Fibroblast of the aortic adventitia (primary cell): ENCODE measurements at places on chromosomes 3 and 15. TPM values are rescaled to one million over a fixed set of nuclear protein-coding genes. Genes with fewer than 3 reads are reported as not detected.

The FAM107A gene
- total RNA-seq, result 0.54 TPM in 1 of 2 replicates, not detected in the other

The TIGIT gene
- total RNA-seq, result 0.18 and 0.33 TPM in 2 replicates

The CTXN2 gene
- not detected in 2 replicates for total RNA-seq

The ACTC1 gene
- not detected in 2 replicates for total RNA-seq

The APBA2 gene
- 1.8 and 4.3 TPM in 2 replicates for total RNA-seq

The CKMT1A gene
- total RNA-seq, result not detected in 2 replicates

The SPTSSB gene
- 0.45 TPM in 1 of 2 replicates, not detected in the other for total RNA-seq

The UBE2E1 gene
- 34.6 and 108 TPM in 2 replicates for total RNA-seq

The FSIP1 gene
- total RNA-seq, result 1.4 and 4.2 TPM in 2 replicates

The C3orf20 gene
- not detected in 2 replicates for total RNA-seq

The ARPP21 gene
- 0.90 TPM in 1 of 2 replicates, not detected in the other for total RNA-seq

The ECE2 gene
- not detected in 2 replicates for total RNA-seq

The ERICH6 gene
- 0.18 and 0.41 TPM in 2 replicates for total RNA-seq

The NDN gene
- 28.4 and 89.0 TPM in 2 replicates for total RNA-seq

The ZNF148 gene
- total RNA-seq, result 40.1 and 62.9 TPM in 2 replicates

The ADGRG7 gene
- not detected in 2 replicates for total RNA-seq

The LRTM1 gene
- total RNA-seq, result not detected in 2 replicates

The P2RY14 gene
- 0.41 TPM in 1 of 2 replicates, not detected in the other for total RNA-seq

The CDHR4 gene
- total RNA-seq, result 0.09 TPM in 1 of 2 replicates, not detected in the other

The ZPLD1 gene
- 0.33 and 0.45 TPM in 2 replicates for total RNA-seq

The LYSMD4 gene
- total RNA-seq, result 2.6 and 9.0 TPM in 2 replicates

The SLCO3A1 gene
- total RNA-seq, result 8.9 and 11.1 TPM in 2 replicates

The PROK2 gene
- total RNA-seq, result not detected in 2 replicates

The P2RY12 gene
- 0.18 and 0.82 TPM in 2 replicates for total RNA-seq

The ZNF80 gene
- not detected in 2 replicates for total RNA-seq

The LAMB2 gene
- 202 and 937 TPM in 2 replicates for total RNA-seq

The TRMT10C gene
- total RNA-seq, result 26.2 and 32.5 TPM in 2 replicates

The SLC6A1 gene
- not detected in 2 replicates for total RNA-seq

The LTK gene
- total RNA-seq, result under 0.01 TPM in 1 of 2 replicates, not detected in the other

The CXCR6 gene
- not detected in 2 replicates for total RNA-seq

The EXD1 gene
- not detected in 2 replicates for total RNA-seq

The LHFPL4 gene
- total RNA-seq, result not detected in 2 replicates

The CFAP20DC gene
- total RNA-seq, result 1.3 and 7.3 TPM in 2 replicates

The FETUB gene
- total RNA-seq, result not detected in 2 replicates
